ENCODE measurements at places on chromosomes 16 and 17. TPM values are rescaled to one million over a fixed set of nuclear protein-coding genes. Genes with fewer than 3 reads are reported as not detected.

DNA sequence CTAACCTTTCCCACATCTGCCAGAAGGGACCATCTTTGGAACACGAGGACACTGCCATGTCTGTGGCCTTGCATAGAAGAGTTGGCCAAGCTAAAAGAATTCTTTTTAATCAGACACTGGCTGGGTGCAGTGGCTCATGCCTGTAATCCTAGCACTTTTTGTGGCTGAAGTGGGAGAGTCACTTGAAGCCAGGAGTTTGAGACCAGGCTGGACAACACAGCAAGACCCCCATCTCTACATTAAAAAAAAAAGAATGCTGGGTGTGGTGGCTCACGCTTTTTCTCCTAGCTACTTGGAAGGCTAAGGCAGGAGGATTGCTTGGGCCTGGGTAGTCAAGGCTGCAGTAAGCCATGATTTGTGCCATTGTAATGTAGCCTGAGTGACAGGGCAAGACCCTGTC, 9.3 kb upstream of the DUSP14 start:
- no peak overlapping the region for H3K27ac ChIP-seq
- no peak overlapping the region for H3K4me3 ChIP-seq
- no peaks in the 10 kb centered on the region for H3K27me3 ChIP-seq
- H3K36me3 ChIP-seq, result peaks cover 28% of the 10 kb centered on the region

DNA sequence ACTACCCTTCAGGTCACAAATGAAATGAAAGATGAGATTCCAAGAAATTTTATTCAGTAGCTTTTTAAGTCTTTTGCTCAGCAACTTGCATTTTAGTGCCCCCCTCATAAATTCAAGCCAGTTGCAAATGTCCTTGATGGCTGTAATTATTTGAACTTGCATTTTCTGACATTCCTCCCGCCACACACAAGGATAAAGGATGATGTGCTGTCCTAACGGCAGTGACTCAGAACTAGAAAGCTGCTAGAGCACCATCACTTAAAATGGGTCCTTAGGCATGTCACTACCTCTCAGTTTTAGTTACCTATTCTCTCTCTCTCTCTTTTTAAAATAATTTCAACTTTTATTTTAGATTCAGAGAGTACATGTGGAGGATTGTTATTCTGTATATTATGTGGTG, 306.7 kb downstream of the CNTNAP4 start:
- no peak for DNase-seq
- no peak overlapping the region for H3K27ac ChIP-seq
- H3K27me3 ChIP-seq, result no peaks in the 10 kb centered on the region
- peaks cover 7% of the 10 kb centered on the region for H3K4me1 ChIP-seq

GRCh38 chr17:72683506-72684404, 408.7 kb downstream of the SLC39A11 start:
- DNase-seq, result no peak
- peaks cover 33% of the 10 kb centered on the region for H3K4me1 ChIP-seq
- H3K36me3 ChIP-seq, result peaks cover 5% of the 10 kb centered on the region
- H3K27ac ChIP-seq, result peak overlapping the region; percentile 83

DNA sequence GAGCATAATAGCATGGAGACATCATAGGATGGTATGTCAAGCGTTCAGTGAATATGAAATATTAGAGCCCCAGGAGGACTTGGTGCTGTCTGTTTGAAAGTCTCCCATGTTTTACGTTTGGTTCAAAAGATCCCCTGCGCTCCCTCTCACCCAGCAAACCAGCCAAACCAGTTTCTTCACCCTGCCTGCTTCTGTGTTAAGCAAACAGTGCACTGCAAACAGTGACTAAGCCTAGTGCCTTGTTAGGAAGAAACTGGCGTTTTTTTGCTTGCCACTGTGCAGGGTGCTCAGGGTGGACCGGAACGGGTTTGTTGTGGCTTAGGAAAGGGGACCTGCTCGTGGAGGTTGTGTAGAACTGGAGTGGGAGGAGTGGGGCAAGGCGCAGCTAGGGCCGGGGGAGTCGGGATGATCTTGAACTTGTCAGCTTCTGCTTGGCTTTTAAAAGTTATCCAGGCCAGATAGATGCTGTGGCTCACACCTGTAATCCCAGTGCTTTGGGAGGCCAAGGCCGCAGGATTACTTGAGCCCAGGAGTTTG, 7.7 kb downstream of the CDH1 start:
- DNase-seq, result no peak
- peak overlapping the region; percentile 96 for H3K27ac ChIP-seq

Gene SPIRE2
- 17.1 TPM for total RNA-seq

GRCh38 chr16:30715750-30716445, 16.9 kb downstream of the SRCAP start:
- H3K36me3 ChIP-seq, result peaks cover 47% of the 10 kb centered on the region
- DNase-seq, result no peak
- no peaks in the 10 kb centered on the region for H3K27me3 ChIP-seq
- no peak overlapping the region for H3K27ac ChIP-seq
- no peaks in the 10 kb centered on the region for H3K4me1 ChIP-seq

GRCh38 chr17:52228823-52229222, 70.3 kb upstream of the CA10 start:
- no peaks in the 10 kb centered on the region for H3K4me1 ChIP-seq
- no peak for DNase-seq
- H3K27ac ChIP-seq, result no peak overlapping the region
- H3K4me3 ChIP-seq, result no peak overlapping the region
- peaks cover 10% of the 10 kb centered on the region for H3K27me3 ChIP-seq
- H3K36me3 ChIP-seq, result no peaks in the 10 kb centered on the region

DNA sequence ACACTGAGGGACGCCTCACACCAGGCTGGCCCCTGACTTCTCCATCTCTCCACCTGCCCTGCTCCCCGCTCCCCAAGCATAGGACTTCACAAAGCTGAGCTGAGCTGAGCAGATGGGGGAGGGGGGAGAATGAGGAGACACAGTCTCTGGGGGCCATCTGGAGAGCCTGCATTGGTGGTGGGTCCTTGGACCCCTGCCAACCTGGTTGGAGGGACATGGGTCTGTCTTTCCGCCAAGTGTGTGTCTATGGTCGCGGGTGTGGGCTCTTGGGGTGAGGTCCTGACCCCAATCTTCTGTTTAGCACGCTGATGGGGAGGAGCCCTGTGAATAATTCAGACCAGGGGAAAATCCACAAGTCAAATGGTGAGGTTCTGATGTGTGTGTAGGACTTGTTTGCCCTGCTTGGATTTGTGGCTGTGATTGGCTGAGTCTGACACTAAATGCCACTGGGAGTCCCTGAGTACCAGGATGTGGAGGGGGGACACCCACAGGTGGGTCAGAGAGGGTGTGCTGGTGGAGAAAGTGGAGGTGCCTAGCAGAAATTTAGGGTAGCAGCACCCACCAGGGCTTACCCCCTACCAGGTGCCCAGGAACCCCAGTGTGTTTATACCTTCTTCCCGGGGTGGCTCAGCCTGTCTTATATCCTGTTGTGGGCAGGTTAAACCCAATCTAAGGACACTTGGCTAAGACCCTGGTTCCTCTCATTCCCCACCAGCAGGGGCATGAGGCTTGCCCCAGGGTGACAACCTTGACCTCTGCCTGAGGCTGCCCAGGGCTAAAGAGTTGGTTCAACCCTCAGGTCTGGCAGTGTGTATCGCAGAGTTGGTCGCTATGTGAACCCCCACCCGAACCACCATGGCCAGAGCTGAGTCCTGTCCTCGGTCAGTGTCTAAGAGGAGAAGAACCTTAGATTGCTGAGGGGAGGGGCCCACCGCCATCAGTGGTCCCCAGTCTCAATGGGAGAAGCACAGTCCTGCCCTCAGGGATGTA, 2.1 kb downstream of the FMNL1 start:
- H3K36me3 ChIP-seq, result no peaks in the 10 kb centered on the region
- no peak overlapping the region for H3K27ac ChIP-seq
- no peak for DNase-seq

Gene ELMO3
- 19.8 TPM for total RNA-seq
